ENCODE measurements at places on chromosomes 1 and 21.

DNA sequence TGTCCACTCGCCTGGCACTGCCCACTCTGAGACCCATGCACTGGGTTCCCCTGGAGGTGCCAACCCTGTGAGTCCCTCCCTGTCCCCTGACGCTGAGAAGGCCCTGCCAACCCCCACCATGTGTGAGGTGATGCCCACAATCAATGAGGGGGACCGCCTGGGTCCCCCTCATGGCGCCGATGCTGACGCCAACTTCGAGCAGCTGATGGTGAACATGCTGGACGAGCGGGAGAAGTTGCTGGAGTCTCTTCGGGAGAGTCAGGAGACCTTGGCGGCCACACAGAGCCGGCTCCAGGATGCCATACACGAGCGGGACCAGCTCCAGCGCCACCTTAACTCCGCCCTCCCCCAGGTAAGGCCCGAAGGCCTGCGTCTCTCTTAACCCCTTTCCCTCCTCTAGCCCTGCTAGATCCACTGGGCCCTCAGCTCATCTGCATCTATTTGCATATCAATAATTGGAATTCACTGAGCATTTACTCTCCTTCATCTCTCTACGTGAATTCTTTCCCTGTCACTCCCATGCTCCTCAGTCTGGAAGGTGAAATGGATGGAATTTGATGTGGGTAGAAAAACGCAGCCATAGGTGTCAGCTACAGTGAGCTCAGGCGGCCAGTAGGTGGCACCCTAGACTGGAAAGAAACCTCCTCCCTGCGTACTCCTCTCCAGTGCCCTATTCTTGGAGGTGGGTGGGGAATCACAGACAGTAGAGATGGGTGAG, 12.8 kb downstream of the PPFIA4 start:
- peak; percentile 81 for DNase-seq

DNA sequence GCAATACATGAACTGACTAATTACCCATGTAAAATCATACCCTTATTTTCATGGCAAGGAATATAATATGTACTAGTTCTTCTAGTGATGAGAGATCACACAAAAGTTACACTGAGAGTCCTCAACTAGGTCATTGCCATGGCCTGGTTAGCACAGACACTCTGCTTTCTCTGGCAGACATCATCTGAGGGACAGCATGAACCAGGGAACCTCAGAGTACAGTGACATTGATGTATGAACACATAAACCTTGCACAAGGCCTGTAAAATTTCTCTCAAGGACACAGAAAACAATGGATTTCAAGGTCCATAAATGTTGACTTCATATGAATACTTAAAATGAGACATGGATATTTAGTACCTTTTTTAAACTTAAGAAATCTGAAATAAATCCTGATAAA, 108.8 kb upstream of the MAGI3 start:
- no peak for DNase-seq

DNA sequence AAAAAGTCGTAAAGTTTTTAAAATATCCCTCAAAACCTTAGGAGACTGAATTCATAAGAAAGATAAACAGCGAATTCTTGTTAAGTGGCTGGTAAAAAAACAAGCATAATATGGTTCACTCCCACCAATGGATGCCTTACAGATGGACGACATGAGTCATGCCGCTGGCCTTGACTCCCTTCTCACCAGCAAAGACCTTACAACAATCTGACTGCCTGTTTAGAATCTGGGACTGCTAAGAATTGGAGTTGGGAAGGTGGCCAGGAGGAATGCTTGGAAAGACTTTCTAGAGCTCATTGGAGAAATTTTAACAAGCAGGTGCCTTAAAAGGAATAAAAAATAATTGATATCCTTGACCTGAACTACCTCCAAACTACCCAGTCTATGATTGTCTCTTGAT, 206.9 kb upstream of the FMN2 start:
- DNase-seq, result no peak

GRCh38 chr1:87977145-87977544, 648.5 kb downstream of the LMO4 start:
- no peak for DNase-seq

DNA sequence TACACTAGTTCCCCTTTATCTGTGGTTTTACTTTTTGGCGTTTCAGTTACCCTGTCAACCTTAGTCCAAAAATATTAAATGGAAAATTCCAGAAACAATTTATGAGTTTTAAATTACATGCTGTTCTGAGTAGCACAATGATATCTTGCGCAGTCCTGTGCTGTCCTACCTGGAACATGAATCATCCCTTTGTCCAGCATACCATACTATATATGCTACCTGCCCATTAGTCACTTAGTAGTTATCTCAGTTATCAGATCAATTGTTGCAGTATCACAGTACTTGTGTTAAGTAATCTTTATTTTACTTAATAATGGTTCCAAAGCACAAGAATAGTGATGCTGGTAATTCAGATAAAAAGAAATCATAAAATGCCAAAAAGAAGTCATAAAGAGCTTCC, 52.7 kb downstream of the AGBL4 start:
- DNase-seq, result no peak

DNA sequence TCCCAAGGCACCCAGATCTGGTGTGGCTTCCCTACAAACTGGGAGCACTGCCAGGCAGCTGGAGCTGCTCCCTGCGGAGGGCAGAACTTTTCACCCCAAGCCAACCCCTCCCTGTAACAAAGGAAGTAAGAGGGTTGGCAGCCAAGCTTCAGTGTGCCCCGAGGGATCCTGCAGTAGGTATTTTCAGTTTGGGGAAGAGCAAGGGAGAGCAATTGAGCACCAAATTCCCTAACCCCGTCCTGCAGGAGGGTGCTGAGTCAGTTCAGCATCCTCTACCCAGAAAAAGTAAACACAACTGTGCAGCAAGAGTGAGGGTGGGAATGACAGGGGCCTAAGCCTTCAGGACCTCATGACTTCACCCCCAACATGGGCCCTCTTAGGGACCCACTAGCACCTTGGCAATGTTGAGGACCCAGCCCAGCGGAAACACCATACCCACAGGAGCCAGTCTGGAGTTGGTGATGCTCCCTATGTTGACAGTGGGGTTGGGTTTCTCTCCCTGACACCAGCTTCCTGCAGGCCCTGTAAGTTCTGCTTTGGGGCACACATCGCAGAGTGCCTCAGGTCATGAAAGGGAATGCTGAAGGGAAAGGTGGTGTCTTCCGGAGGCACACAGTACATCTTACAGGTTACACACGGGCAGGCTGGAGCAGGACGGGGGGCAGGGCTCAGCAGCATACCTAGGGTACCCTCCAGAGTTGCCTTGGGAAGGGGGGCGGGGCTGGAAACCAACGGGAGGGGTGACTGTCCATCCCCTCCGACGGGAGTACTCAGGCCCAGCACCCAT, 14.8 kb downstream of the SH3BP5L start:
- DNase-seq, result no peak

- DNase-seq, result peak; percentile 54
Observed at GRCh38 chr1:233368106-233368788, 40.7 kb downstream of the MAP3K21 start.

DNA sequence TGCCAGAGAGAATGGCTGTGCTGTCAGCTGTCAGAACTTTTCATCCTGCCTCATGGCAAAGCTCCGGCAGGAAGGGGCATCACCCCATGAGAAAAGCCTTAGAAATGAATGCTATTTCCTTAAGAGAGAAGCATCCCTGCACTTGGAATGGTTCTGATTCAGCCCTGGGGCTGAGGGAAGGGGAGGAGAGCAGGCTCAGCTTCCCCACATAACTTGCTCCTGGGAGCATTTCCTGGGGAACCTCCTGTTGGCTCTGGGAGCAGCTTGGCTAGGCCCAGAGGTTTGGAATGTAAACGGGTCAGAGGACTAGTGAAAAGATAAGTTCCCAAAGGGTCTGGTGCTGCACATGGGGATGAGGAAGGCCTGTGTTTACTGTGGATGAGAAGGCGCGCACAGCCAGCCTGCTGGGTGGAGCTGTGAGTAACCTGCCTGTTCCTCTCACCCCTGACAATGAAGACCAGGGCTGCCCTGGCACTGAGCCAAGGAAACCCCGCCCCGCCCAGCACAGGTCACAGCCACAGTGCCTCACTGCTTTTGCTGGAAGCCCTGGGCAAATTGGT, 5.0 kb downstream of the PRELP start:
- DNase-seq, result peak; percentile 87

GRCh38 chr1:103788377-103788776, 38.7 kb downstream of the AMY1C start:
- peak; percentile 6 for DNase-seq

GRCh38 chr21:37412603-37413360, 46.2 kb downstream of the DYRK1A start:
- DNase-seq, result peak; percentile 50

- no peak for DNase-seq
Observed at GRCh38 chr1:232893481-232894313, 56.7 kb upstream of the NTPCR start.

GRCh38 chr1:244097523-244098405, 46.7 kb downstream of the ZBTB18 start:
- DNase-seq, result peak; percentile 29

Data from AG20443 (cell line).